Stimulated activated CD4-positive, alpha-beta T cell treated with anti-CD3 and anti-CD28 coated beads, TNF-alpha, amount 100 ng/mL, for 24 hours (primary cell): ENCODE measurements at places on chromosomes 7 and 10.

DNA sequence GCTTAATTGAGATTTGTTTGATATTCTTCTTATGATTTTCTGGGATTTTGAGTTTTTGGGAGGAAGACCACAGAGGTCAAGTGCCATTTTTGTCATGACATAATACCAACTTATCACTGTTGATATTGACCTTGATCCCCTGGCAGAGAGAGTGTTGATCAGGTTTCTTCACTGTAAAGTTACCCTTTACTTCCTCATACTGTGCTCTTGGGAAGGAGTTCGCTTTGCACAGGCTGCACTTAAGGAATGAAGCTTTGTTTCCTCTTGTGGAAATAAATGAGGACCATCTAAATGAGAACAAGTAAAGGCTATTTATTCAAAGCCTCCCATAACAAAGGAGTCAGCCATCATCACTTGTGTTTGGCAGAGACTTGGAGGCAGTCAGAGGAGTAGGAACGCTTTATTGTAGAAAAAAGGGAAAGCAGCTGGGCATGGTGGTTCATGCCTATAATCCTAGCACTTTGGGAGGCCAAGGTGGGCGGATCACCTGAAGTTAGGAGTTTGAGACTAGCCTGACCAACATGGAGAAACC is 16.1 kb downstream of the ST7 start:
- no peak for DNase-seq

- DNase-seq, result peak; percentile 17
Observed at GRCh38 chr10:23994459-23995046, 214.4 kb upstream of the KIAA1217 start.

- DNase-seq, result no peak
Observed at GRCh38 chr10:71584902-71585563, 134.5 kb downstream of the C10orf105 start.

GRCh38 chr7:149882248-149883047 is 8.7 kb downstream of the ATP6V0E2 start:
- no peak for DNase-seq

DNA sequence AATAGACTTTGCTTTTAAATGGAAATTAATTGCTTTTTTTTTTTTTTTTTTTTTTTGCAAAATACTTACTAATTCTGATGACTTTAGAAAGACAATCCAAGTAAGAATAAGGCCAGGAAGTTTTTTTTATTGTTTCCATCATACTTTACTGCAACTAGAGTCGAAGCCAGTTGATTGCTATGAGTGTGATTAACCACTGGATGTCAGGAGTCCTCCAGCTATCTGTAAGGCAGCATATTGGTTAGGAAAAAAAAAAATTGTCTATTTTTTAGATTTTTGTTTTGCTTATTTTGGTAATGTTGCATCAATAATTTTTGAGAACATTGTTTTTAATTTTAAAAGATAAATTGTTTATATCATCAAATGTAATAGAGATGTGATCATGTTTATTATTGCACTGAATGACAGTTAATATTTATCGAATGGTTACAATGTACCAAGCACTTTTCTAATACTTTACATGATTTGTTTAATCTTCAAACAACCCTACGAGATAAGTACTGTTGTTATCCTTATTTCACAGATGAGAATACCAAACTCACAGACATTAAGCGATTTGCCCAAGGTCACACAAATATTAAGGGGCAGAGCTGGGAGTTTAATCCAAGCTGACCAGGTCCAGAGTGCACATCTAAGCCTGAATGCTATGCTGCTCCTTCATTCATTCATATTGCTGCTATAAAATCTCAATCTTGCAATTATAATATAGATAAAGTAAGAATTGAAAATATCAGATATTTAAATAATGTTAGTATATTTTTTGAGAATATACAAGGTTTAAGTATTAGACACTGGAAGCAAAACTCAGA is 19.9 kb upstream of the LMOD2 start:
- no peak for DNase-seq

DNA sequence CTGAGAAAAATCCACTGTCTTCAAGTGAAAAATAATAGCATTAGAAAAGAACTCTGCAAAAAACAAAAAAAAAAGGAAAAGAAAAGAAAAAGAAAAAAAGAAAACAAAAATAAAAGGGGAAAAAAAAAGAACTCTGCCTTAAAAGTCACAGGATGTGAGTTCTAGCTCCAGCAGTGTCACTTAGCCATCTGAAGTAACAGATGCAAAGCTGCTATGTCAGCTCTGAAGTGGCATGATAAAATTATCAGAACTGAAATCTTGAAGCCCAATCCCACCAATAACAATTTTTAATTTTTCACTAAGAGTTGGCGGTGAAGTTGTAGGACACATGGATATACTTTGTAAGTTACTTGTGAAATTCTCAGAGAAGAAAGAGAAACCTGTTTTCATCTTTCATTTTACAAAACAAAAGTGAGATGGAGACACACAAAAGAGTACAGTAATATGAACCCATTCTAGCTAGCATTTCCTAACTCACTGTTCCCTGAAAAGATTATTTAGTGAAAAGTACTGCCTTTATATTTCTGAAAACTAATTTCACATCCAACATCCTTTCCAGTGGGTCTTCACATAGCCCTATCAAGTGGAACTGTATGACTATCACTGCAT is 103.5 kb downstream of the ELAPOR2 start:
- DNase-seq, result no peak

DNA sequence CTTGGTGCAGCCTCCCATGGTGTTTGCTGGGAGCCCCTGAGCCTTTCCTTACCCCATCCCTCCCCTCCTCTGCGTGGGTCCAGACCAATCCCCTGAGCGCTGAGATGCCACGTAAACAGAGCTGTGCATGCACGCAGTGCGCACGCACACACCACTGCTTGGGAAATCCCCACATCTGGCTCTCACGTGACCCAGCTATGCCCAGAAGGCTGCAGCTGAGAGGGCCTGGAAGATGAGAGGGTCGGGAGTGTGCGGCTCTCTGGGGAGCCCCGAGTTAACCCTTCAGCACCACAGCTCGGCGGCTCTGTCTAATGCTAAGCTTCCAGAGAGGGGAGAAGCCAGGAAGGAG is 177.2 kb downstream of the SH3PXD2A start:
- peak; percentile 68 for DNase-seq

DNA sequence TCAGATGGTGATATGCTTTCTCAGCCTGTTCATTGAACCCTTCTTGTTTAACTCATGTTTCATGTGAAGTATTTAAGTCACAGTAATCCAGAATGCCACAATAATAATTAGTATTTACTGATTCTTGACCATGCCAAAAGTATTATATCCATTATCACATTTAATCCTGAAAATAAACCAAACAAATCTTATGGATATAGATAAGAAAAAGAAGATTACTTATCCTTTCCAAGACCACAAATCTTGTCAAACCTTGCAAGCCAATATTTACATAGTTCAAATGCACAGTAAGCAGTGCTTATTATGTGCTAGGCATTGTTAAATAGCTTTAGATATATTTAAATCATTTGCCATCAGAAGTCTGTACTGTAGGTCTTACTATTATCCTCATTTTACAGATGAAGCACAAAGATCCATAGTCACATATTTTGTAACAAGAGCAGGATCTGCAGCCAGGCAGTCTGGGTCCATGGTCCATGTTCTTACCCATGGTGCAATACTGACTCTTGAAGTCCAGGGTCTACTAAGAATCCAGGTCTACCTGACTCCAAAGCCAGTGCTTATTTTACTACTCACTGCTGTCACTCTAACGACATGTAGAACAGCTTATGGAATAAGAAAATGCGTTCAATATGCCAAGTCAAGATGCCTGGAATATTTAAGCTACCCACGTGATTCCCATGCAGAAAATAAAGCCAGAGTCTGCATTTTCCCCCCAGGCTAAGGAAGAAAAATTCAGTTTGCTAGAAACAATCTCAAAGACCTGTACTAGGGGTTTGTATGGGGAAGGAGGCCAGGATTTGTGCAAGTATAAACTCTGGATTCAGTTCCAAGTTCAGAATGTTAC is 984.8 kb upstream of the LRRTM3 start:
- no peak for DNase-seq

- no peak for DNase-seq
Observed at GRCh38 chr10:103897241-103897774, 20.7 kb downstream of the STN1 start.

- no peak for DNase-seq
Observed at GRCh38 chr10:102651455-102652169, 7.3 kb downstream of the TRIM8 start.

DNA sequence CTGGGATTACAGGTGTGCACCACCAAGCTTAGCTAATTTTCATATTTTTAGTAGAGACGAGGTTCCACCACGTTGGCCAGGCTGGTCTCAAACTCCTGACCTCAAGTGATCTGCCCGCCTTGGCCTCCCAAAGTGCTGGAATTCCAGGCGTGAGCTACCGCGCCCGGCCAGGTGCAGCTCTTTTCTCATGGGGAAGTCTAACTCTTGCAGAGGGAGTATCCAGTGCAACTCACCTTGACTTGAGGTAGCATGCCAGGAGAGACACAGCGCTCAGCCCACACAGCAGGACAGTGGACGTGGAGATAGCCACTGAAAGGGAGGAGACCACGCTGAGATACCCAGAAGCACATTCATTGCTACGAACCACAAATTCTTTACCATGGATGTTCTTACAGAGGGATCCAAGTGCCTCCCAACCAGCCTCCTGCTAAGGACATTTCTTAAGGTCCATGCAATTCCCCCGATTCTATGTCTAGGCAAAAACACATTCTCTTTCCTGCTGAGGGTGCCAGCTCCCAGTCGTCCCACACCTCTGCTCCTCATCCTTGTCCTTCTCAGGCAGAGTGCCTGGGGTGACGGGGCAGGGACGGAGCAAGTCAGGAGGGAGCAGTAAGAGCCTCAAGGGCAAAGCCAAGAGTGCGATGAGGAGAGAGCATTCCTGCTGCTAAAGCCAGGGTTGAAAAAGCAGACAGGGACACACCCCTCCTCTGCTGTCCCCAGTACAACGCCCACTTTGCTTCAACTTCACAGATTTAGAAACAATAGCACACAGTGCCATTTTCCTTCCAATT is 21.0 kb downstream of the IL15RA start:
- no peak for DNase-seq

DNA sequence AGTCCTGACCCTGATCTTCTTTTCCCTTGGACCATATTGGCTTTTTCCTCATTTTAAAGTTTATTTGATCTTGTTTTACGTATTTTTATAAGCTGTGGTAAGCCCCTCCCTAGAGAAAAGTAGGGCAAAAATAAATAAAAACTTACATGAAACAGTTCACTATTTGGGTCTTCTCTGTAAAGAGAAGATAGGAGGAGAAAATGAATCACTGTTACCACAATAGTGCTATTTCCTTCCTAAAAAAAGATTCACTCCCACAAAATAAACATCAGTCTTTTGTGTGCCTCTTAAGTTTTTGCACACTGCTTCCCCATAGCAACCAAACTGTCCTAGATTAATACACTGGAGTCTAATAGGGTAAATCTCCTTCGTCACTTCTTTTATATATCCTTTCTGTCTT is 1.4 kb upstream of the SVIL start:
- no peak for DNase-seq

- DNase-seq, result no peak
Observed at GRCh38 chr10:133034092-133034491, 53.6 kb upstream of the ADGRA1 start.

DNA sequence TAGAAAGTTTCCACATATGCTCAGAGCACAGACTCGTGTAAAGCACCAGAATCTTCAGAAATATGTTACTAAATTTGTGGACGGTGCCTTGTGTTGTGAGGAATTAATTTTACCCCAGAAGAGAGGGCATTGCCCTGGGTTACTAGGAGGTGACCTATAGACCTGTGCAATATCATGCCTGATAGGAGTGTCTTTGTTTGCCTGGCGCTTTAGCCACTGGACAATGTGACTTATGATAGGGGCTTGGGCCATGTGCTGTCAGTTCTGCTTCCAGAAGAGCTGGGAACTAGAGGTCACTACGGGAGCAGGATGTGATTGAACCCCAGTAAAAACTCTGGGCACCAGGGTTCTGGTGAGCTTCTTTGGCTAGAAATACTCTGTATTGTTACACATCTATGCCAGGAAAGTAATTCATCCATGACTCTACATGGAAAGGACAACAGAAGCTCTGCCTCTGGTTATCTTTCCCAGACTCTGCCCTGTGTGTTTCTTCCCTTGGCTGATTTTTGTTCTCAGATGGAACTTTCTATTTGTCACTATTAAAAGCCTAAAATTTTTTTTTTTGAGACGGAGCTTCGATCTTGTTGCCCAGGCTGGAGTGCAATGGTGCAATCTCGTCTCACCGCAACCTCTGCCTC is 75.5 kb downstream of the SIRT1 start:
- DNase-seq, result no peak

GRCh38 chr7:3461923-3462322 is 160.9 kb downstream of the SDK1 start:
- peak; percentile 49 for DNase-seq

- DNase-seq, result no peak
Observed at GRCh38 chr7:55081068-55081467, 62.3 kb downstream of the EGFR start.

DNA sequence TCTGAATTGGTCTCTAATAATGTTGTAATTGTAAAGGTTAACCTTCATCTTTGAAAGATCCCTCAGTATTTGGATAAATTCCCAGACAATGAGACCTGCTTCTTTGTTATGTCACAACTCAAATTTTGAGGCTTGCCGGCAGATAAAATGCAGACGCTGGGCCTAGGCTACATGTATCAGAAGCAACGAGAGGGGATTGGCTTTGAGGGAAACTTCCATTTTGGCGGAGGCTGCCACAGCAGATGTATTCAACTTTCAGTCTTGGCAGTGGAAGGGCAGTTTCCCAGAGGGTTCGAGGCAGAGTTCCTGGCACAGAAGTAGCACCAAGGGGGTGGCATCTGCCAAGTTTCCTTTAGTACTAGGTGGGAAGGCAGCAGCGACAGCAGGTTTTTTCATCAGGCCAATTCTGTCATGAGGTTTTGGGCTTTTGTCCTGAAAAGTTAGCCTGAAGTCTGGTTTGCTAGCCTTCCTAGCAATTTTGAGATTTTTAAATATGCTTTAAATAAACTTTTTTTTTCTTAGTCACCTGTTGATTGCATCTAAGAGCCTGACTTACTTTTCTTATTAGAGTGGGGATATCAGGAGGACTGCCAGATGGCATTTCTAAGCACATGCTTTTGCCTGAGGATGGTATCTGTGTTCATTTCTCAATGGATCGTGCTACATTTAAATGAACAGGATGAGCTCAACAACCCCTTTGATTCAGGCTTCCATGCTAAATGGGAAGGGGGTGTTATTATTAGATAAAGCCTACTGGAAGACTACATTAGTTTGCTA is 89.5 kb upstream of the FAM3C start:
- DNase-seq, result no peak

DNA sequence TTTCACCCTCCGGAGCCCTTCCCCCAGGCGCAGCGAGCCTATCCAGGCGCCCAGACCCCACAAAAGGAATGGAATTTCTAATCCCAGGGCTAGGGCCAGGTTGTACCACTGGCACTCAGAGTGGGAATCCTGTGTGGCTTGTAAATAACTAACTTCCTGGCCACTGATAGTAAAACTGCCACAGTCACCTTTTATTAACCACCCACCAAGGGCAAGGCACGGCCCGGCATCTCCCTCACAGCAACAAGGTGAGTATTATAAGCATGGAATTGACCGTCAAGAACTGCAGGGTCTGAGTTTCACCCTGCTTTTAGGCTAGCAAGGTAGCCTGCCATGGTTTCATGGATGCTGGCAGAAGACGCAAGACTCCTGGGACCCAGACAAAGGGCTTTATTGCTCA is 51.1 kb downstream of the SPOCK2 start:
- no peak for DNase-seq

GRCh38 chr7:14047709-14048399 is 58.4 kb upstream of the ETV1 start:
- DNase-seq, result no peak

GRCh38 chr7:68524126-68524525 is 1074.1 kb upstream of the AUTS2 start:
- DNase-seq, result no peak
